CD4-positive, alpha-beta T cell treated with Interleukin-15 for 4 hours (primary cell): ENCODE measurements at places on chromosomes 12 and 14.

- no peak for DNase-seq
These were observed 424.8 kb downstream of the DIO2 start for GRCh38 chr14:79786522-79786921.

GRCh38 chr12:34264110-34264509 lies 241.8 kb downstream of the ALG10 start:
- DNase-seq: no peak

DNA sequence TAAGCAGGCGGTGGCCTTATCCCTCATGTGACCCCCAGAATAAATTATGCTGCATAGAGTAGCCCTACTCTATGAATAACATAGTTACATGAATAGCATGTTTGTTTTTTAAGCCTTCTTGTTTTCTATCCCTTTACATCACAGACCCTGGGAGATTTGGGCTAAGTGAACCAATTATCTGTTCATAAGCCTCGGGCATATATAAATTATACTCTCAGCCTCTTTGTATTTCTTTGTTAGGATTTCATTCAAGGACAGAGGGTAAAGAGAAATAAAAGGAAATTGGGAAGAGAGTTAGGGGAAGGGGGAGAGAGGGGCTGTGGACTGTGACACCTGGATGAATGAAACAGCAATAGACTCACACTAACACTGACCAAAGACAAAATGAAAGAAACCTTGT lies 35.3 kb upstream of the RTRAF start:
- DNase-seq: no peak

DNA sequence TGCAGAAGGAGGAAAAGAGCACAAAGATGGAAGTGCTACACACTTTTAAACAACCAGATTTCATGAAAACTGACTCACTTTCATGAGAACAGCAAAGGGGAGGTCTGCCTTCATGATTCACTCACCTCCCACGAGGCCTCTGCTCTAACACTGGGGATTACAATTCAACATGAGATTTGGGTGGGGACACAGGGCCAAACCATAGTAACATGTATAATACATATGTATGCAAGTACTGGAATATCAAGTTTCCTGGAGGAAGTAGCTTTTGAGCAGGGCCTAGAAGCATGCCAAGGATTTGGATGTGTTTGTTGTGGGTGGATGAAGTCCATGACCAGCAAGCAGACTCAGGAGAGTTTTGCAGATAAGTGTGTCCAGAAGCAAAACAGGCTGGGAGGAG lies 409.0 kb downstream of the RGS6 start:
- DNase-seq: no peak

DNA sequence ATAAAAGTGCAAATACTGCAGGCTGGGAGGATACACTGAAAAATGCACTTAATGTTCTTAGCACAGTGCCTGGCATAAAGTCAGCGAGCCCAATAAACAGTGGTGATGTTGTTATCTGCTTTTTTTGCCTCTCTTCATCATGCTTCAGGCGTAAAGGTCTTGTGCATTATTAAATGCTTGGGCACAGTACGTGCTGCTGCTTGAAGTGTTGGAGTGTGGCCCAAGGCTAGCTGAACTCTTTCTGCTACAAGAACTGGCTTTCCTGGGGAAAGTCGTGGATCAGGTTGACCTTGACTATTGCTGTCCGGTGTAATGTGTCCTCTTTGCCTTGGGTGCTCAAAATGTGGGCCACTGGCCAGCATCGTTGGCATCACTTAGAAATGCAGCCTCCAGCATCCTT lies 43.0 kb downstream of the SMOC1 start:
- DNase-seq: no peak

DNA sequence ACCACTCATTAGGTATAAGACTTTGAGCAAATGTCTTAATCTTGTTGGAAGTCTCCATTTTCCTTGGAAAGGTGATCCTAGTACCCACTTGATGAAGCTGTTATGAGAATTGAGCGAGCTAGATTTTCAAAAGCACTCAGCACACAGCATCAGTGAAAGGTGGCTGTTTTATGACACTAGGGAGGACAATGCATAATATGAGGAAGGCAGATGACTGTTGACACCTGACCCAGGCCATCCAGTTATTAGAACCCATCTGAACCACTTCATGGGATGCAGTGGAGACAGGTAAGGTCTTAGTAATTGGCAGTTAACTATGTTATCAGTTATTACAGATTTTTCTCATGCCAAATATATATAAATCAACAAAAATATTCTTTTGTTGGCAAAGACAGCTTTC lies 369.9 kb upstream of the PDE3A start:
- DNase-seq: no peak

GRCh38 chr12:127450826-127451225 lies 816.1 kb upstream of the TMEM132C start:
- no peak for DNase-seq

DNA sequence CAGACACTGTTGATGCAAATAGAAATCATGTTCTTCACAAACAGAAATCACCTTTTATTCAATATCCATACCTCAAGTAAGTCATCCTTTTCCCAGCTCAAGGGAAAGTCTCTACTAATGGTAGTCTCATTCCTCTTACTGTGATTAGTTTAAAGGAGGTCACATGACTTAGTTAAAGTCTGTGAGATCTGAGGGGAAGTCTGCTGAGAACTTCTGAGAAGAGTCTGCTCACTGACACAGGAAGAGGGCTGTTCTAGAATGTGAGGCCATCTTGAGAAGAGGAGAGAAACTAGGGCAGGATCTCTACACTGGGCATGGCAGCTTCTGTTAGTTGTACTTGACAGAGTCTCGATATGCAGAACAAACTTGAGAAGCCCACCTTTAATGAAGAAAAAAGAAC lies 146.8 kb downstream of the C12orf42 start:
- DNase-seq: no peak

- peak; percentile 3 for DNase-seq
These were observed 149.7 kb upstream of the ARHGAP5 start for GRCh38 chr14:31927348-31927832.

- no peak for DNase-seq
These were observed 50.7 kb downstream of the TBC1D30 start for GRCh38 chr12:64875186-64875585.

GRCh38 chr12:72547573-72547972 lies 275.4 kb downstream of the TRHDE start:
- no peak for DNase-seq

GRCh38 chr12:52323001-52323400 lies 1.8 kb upstream of the KRT83 start:
- DNase-seq: no peak

DNA sequence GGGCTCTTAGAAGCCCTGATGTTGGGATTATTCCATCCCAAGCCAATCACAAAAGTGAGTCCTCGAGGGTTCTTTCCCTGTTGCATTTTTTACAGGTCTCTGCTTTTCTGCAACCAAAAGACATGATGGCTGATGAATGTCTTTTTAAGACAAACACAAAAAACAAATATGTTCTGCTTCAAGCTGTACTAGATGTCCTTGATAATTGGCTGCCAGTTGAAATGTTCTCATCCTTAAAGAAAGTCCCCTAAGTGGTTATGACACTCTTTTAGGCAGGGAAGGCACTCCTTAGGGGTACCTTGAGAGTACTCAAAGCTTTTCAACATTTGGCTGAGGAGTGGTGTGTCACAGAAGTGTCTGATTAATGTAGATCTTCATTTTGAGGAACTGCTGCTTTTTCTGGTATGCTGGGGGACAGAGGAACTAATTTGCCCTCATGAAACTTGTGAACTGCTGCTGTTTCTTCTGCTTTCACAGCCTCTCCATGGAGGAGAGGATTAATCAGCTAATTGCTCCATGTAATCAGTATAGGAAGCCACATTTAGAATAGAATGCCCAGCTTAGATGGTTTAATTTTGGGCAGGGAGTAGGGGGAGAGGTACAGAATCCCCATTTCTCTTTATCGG lies 22.8 kb upstream of the IGF1 start:
- peak; percentile 1 for DNase-seq

GRCh38 chr12:1703771-1704722 lies 13.2 kb downstream of the ADIPOR2 start:
- no peak for DNase-seq

GRCh38 chr12:120941846-120942405 lies 36.4 kb upstream of the HNF1A start:
- no peak for DNase-seq

- DNase-seq: no peak
These were observed 263.9 kb downstream of the KCNC2 start for GRCh38 chr12:74945771-74946198.

DNA sequence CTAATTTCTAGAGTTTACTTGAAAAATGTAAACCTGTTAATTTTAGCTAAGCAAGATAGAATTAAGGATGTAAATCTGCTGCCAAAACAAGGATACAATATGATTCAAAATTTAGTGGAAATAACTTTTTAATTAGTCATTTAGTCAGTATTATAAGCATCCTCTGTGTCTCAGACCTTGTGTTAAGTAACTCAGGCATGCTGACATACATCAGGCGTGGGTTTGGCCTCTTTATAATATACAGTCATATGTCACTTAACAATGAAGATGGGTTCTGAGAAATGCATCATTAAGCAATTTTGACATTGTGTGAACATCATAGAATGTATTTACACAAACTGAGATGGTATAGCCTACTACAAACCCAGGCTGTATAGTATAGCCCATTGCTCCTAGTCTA lies 386.9 kb downstream of the ZFP36L1 start:
- no peak for DNase-seq

DNA sequence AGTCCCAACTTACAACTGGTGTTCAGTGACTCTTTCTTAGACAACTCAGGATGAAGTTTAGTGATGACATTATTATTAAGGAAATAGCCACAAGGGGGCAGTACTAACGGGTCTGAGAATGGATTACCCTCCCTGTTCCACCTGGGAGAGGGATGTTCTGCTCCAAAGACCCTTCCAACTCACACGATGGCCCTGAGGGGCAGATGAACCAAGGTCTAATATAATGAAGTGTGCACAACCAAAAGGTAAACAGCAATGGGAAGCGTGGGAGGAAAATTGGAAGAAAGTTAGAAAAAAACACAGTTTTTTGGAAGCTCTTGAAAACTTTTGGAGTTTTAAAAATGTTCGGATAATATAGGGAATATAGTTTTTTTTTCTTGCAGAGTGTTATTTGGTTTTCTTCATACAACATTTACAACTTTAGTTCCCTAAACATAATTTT lies 24.0 kb downstream of the FGF6 start:
- peak; percentile 54 for DNase-seq

- no peak for DNase-seq
These were observed 23.8 kb upstream of the GALNT9 start for GRCh38 chr12:132352896-132353800.

DNA sequence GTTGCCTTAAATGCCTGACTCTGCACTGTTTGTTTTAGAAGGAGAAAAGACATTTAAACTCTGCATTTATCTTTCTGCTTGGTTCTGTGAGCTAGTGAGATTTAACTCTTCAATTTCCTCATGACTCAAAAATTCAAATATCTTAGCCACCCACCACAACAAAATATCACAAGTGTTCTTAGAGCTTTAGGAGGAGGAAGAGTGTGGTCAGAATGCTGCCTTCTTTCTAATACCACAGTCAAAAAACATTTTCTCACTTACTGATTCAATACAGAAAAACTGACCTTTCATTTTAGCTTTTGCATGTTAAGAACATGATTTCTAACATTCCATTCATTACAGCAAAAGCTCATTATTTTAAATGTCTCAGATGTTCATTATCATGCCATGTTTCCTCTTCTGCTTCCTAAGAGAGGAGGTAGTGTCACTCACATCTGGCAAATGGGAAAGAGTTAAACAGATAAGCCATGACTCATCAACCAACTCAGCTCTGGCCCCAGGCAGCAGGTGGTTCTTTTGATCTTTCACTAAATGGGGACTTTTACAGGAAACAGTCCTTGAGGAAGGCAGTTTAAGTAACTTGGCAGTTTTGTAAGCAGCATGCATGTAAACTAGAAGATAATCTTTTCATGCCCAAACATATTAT lies 56.4 kb upstream of the RNU6-8 start:
- no peak for DNase-seq

GRCh38 chr14:101887219-101887618 lies 77.2 kb upstream of the DYNC1H1 start:
- no peak for DNase-seq

DNA sequence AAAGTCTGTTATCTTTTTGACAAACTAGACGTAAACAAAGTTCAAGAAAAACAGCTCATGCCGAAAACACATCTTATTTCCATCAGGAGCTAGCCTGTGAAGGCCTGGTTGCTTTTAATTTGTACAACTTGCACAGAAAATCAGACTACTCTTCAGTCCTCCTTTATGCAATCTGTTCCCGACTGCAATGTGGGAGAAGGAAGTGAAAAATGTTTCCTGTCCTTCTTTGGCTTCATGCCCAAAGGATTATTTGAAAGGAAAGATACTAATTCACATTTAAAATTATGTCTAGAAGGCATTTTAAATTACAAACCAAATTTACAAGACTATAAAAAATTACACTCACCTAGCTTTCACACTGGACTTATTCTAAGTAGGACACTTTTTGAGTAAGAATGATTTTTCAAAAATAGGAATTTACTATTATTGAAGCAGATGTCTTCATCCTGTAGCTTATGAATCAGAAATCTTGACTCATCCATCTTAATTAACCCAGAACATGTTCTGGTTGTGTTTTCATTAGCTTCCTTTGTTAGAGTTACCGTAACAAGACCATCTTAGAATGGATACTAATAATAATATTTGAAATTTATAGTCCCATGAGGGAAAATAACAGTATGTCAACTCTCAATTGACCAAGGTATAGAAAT lies 272.6 kb downstream of the PRKD1 start:
- DNase-seq: no peak

- no peak for DNase-seq
These were observed 53.7 kb downstream of the TMTC2 start for GRCh38 chr12:82740129-82741000.

DNA sequence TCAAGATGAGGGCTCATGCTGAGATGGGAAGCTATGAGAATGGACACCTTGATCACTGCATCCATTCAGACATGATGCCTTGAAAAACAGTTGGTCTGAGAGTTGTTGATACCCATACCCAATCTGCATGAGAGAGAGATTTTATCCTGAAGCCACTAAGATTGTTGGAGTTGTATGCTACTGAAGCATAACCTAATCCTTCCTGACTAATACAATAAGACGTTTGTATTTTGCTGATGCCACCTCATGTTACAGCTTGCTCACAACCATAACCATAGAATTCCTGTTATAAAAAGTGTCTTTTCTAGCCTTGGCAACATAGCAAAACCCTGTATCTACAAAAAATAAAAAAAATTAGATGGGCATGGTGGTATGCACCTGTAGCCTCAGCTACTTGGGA lies 12.7 kb upstream of the SERPINA1 start:
- DNase-seq: no peak

- DNase-seq: no peak
These were observed 36.0 kb downstream of the RTRAF start for GRCh38 chr14:52025310-52025709.

DNA sequence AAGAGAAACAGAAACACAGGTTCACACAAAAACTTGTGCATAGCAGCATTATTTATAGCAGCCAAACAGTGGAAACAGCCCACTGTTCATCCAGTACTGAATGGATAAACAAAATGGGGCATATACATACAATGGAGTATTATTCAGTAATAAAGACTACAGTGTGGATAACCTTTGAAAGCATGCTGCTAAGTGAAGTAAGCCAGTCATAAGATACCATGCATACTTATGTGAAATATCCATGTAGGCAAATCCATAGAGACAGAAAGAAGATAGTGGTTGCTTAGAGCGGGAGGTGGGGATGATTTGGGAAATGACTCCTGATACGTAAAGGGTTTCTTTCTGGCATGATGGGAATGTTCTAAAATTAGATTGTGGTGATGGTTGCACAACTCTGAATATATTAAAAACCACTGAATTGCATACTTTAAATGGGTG lies 99.4 kb downstream of the CRADD start:
- no peak for DNase-seq

- DNase-seq: no peak
These were observed 8.2 kb upstream of the ATG101 start for GRCh38 chr12:52061470-52062166.
